ENCODE measurements at places on chromosomes 1 and 21. TPM values are rescaled to one million over a fixed set of nuclear protein-coding genes. Genes with fewer than 3 reads are reported as not detected.

DNA sequence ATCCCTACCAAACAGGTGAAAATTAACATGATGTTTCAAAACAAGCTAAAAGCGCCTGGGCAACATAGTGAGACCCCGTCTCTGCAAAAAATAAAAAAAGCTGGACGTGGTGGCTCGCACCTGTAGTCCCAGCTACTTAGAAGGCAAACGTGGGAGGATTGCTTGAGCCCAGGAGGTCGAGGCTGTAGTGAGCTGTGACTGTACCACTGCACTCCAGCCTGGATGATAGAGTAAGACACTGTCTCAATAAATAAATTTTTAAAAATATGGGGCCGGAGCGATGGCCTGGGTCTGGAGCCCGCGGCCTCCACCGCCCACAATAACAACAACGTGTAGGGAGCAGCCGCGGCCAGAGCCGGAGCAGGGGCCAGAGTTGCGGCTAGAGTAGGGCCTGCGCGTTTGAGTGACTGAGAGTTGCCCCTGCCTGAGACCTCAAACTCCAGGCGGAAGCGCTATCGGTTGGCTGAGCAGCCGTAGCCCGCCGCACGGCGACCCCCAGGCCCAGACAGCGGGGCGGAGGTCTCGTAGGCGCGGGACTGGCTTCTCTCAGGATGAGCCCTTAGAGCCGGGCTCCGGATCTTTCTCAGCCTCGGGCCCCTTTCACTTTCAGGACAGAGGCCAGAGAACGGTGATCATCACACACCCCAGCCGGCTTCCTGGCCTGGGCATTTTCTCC, 41.4 kb downstream of the ZMYM1 start:
- DNase-seq = peak; percentile 20

Gene E2F2
- total RNA-seq = 26.3 TPM

Gene TTC39A
- 0.19 TPM for total RNA-seq

DNA sequence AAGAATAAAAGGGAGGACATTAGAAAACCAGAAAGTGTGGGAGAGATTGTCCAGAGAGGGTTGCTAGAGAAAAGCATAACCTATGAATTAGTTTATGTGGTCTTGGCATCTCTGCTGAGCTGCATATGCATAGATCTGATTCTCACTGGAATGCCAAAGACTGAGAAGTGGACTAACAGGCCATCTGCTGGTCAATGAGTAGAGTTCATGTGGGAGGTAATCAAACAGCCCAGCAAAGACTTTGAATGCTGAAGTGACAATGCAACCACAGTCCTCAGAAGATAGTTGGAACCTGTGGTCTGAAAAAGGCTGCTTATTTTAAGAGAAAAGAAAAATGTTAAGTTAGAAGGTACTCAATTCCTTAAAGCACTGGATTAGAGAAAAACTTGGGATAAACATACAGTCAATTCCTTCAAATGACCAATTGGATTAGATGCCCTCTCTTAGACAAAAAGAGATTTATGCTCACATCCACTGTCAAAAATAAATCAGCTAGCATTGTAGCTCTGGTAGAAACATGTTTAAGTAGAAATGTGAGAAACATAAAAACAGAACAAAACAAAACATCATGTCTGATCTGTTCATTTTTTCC, 382.8 kb downstream of the AMY1C start:
- no peak for DNase-seq

DNA sequence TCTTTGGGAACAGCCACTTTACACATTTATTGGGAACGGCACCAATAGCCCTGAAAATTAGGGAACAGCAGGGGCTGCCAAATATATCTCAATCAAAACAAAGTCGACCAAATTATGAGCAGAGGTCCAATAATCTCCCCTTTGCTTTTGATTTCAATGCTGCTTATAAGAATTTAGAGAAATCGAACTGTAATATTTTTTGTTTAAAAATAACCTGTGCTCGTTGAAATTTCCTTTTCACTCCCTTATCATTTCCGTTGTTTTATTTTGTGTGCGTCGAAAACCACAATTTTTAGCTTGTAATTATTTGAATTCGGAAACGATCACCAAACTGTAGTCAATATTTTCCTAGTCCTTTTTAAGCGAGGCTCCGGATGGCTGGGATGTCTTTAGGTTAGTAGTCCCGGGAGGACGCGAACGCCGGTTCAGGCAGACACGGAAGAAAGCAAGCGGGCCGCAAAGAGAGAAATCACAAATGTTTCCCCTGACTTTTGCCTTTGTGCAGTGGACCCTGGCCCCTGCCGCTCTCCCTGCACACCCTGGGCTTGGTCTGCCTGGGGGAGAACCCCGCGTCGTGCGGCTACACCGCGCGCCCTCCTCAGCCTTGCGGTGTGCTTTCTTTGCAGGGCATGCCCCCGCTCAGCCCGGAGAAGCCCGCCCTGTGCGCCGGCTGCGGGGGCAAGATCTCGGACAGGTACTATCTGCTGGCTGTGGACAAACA, 2.3 kb downstream of the LHX9 start:
- DNase-seq = peak; percentile 30

- DNase-seq = peak; percentile 10
Observed at GRCh38 chr1:32870615-32871363, at the start of gene FNDC5. Gene FNDC5, minus strand, starts transcription at chr1:32870912.

Gene FMO4
- 1.9 TPM for total RNA-seq

Gene ALG14
- total RNA-seq = 4.3 TPM

DNA sequence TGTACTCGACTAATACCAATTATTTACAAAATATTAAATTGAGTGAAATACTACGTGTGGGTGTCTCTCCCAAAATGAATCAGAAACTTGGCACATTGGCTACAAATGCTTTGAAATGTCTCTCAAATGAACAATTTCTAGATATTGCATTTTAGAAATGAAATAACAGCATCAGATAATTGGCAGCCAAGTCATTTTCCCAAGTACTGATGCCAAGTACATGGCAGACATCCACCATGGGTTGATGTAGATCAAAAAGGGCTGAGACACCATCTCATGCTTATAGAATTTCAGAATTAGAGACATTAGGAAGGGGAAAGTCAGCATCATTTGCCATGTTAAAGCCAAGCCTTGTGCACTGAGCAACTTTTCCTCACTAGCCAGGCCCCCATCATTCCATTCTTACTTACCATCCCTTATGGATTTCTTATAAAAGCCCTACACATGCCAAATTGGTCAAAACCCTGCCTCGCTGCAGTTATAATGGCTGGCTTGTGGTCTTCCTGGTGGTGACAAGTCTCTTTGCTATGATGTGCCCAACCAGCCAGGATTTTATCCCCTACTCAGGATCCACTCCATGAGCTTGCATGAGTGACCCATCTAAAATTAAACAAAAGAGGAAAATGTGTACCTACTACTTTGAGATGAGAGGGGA, 73.1 kb downstream of the GREM2 start:
- DNase-seq = no peak
